ENCODE measurements at places on chromosomes 5 and 9. TPM values are rescaled to one million over a fixed set of nuclear protein-coding genes. Genes with fewer than 3 reads are reported as not detected.

Gene RIGI
- total RNA-seq, result 7.2 TPM

Gene ADAMTS6
- total RNA-seq, result 1.3 TPM

Gene NIPSNAP3A
- total RNA-seq, result 52.5 TPM

Gene SLC36A3
- not detected for total RNA-seq

Gene TCF7
- total RNA-seq, result 3.0 TPM

Gene GPX8
- 5.2 TPM for total RNA-seq

Gene IL13
- total RNA-seq, result not detected

Gene OR13J1
- total RNA-seq, result not detected

Gene SELENOP
- 2,399 TPM for total RNA-seq

Gene KCNMB1
- 6.9 TPM for total RNA-seq

Gene FAM200C
- total RNA-seq, result 1.3 TPM

Gene DMXL1
- total RNA-seq, result 49.6 TPM

Gene SOHLH1
- total RNA-seq, result not detected

Gene RNF224
- total RNA-seq, result not detected

Gene TRIM7
- 5.8 TPM for total RNA-seq

All from left colon (tissue), 2 donors.